ENCODE measurements at places on chromosomes 3 and 15.

GRCh38 chr15:98853617-98854420 lies 153.8 kb downstream of the PGPEP1L start:
- DNase-seq: no peak

DNA sequence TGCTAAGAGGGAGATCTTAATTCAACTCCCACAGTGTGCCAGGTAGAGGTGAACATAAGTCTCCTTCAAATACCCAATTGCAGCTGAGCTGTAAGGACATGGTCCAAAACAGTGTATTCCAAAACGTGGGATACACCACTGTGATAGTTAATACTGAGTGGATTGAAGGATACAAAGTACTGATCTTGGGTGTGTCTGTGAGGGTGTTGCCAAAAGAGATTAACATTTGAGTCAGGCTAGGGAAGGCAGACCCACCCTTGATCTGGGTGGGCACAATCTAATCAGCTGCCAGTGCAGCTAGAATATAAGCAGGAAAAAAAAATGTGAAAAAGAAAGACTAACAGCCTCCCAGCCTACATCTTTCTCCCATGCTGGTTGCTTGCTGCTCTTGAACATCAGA lies 45.1 kb upstream of the PHLDB2 start:
- DNase-seq: no peak

DNA sequence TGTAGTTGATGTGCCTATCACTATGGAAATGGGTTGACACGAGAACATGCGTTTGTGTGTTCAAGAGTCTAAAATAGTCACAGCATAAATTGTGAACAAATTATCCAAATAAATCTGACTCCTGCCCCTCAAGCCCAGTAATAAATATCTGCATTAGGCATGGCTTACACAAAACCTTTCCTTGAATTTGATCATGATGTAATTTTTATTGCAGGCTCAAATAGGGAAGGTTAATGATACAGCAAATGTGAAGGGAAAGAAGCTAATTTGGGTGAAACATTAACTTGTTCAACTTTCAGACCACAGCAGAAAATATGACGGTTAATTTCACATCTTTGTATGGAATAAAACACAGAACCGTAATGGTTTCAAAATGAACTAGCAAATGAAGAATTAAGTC lies 74.6 kb downstream of the WNT5A start:
- no peak for DNase-seq

- no peak for DNase-seq
Measured at GRCh38 chr3:106485217-106485616, 616.4 kb upstream of the CBLB start.

DNA sequence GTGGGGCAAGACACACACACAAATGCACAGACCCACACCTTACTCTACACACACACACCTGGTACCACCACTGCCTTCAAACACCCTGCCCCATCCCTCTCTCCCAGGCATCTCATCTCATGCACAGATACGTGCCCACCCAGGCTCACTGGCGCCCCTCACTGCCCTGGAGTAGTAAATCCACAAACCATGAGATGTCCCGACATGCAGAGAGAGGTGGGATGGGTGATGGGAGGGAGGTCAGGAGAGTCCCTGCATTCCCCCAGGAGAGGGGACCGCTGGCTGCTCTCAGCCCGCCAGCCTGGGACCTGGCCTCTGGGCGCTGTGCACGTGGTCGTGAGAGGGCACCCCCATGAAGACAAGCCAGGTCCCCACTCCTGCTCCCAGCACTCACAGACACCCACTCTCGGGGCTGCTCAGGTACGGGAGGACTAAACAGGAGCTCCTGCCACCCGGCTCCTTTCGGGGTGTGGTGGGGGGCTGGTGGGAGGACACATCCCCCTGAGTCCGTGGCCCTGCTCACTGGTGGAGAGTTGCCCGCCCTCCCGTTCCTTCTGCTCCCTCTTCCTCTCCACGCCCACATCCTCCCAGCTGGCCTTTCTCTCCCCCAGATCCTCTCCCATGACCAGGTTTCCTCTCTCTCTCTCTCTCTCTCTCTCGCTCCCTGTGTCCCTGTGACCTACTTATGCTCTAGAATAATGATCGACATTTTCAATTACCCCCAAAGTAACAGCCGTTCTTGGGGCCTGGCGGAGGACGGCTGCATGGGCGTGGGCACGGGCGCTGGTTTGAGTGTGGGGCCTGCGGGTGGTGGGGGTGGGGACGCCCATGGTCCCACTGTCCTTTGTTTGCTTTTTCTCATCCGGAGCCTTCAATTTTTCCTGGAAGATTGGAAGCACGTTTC lies 18.9 kb upstream of the CSPG4 start:
- DNase-seq: no peak

DNA sequence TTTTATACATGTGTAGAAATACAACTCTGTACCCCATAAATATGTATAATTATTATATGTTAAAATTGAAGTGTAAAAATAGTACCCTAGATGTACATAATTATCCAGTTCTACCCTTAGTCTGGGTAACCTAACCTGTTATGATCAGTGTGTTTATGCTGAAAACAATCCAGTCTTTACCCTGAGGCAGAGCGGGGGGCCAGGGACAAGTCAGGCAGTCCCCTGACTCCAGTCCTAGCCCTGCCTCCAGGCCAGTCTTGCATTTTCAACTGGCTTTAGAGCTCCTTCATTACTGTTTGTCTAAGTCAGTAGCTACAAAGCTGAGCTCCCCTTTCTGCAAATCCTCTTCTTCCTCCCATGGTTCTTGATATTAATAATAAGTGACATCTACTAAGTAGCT lies 3.1 kb downstream of the MESD start:
- no peak for DNase-seq

- no peak for DNase-seq
Measured at GRCh38 chr3:59249698-59250361, 200.0 kb upstream of the CFAP20DC start.

DNA sequence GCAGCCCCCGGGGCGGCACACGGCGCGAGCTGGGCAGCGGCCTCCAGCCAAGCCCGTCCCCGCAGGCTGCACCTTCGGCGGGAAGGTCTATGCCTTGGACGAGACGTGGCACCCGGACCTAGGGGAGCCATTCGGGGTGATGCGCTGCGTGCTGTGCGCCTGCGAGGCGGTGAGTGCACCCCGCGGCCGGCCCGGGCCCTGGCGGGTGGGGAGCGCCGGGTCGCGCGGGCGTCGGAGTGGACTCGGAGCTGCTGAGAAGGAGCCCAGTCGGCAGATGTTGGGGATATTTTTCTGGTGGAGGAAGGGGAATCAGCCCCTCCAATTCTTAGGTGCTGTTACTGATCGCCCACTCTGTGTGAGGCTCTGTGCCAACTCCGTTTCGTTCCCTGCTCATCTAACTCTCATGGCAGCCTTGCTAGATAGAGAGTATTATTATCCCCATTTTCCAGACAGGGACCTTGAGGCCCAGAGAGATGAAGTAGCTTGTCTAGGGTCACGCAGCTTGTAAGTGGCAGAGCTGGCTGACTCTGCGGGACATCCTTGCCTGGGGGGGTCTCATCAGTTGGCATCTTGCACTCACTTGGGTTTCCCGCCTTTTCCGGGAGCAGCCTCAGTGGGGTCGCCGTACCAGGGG lies 890 bp downstream of the CHRD start:
- no peak for DNase-seq

DNA sequence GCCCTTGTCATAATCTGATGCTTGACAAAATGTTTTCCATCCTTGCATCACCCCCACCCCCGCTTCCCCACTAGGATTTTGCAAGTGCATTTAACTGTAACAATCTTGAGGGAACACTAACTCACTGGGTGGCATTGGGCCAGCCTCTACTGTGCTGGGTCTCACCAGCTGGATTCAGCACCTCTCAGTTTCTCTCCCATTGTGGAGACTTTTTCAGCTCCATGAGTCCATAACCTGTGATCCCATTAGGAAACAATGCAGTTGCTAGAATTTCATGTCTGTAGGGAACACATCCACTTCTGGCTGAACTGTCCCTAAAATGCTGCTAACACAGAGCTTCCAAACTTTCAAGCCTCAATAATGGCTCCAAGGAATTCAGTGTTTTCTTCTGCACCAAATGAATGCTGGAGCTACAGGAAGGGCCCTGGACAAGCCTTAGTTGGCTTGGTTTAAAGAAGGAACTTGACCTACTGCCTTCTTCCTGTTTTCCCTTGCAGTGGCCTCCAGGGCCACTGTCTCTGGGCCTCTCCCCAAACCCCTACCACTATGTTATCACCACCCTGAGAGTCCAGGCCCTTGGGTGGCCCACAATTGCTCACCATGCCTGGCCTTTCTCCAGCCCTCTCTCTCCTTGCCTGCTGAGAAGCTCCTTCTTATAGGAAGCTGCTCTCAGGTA lies 15.6 kb downstream of the CYP19A1 start:
- DNase-seq: no peak

DNA sequence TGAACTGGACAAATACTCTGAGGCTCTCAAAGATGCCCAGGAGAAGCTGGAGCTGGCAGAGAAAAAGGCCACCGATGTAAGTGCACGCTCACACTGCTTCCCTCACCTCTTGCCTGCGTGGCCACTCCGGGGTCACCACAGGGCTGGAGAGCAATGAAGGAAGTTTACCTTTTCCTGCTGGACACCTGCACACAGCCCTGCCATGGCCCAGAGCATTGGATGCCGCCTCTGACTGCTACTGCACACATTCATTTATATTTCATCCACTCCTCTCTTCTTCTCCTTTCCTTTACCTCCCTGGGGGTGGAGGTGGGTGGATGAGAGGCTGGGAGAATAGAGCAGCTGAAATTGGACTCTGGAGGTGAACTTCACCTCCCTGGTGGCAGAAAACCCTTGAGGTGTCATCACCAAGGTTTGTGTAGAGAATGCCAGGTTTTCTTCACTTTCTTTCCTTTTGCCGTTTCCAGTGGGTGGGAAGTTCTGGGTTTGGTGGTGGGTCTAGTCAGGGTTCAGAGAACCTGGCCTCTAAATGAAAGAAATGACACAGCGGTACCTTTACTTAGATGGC lies 1.6 kb downstream of the TPM1 start:
- no peak for DNase-seq

GRCh38 chr3:45553469-45553974 lies 41.0 kb upstream of the LIMD1 start:
- DNase-seq: no peak

GRCh38 chr15:83308671-83309070 lies 24.2 kb upstream of the BNC1 start:
- no peak for DNase-seq

- DNase-seq: no peak
Measured at GRCh38 chr15:64635499-64636495, 139.6 kb downstream of the RBPMS2 start.

DNA sequence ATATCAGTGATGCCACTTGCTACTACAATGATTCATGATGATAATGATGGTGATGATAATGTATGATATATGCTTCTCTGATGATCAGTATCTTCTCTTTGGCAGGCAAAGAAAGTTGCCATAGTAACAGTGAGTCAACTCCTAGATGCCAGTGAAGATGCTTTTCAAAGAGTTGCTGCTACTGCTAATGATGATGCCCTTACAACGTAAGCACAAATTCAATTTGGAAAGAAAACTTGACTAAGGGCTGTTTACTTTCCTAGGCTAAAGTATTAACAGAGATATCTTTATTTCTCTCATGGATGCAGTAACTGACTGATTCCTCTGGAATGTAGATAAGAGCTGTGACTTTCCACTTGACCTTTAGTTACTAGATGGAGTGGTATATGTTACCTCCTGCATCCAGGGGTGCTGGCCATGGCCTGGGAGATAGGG lies 27.8 kb downstream of the ADGRG7 start:
- DNase-seq: no peak

DNA sequence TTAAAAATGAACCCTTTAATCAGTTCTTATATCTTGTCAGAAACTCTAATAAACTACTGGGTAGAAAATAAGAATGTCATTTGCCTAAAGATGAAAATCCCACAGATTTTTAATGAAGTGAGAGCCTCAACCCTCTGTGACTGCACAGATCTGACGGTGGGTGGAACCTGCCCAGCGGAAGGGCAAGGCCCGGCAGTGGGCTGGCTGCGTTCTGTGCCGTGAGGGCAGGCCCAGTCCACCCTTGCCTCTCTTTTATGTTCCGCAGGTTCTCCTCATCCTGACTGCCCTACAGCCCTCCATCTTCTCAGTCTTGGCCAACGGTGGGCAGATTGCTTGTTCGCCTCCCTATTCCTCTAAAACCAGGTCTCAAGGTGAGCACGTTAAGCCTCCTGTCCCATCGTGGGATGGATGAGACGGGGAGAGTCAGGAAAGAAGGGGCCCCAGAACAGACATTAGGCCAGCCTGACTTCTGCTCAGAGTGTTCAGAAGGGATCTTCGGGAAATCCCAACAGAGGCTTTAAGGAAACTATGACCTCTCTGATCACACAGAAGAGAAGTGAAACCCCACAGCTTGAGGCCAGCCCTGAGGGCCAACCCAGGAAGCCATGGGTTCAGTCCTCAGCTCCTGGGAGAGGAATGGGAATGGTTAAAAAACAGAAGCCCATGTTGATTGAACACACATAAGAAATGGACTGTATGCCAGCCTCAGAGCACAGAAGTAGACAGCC lies 16.0 kb downstream of the SLC51A start:
- no peak for DNase-seq

- DNase-seq: no peak
Measured at GRCh38 chr3:8470801-8471200, 30.8 kb upstream of the LMCD1 start.

- no peak for DNase-seq
Measured at GRCh38 chr3:65751123-65751700, 287.5 kb downstream of the MAGI1 start.

DNA sequence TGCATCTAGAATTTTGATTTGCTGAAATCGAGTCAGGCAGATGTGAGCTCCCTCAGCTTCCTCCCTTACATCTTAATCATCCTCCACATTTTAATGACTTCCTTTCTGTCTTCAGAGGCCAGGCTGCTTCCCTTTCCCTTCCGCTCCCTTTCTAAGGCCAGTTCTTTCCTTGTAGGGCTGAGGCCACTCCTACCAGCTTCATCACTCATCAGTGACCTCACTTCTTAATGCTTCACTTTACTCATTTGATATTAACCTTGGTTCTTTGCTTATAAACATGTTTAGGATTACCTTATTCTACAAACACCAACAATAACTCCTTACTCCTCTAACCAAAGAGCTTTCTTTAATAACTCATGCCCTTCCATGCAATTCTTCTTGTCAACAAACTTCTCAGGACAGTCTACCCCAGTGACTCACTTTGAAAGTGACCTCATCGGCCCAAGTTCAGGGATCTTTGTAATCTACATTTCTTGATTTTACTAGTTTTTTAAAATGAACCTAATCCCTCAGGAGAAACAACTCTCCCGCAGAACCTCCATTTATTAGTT lies 23.9 kb downstream of the ILDR1 start:
- no peak for DNase-seq

DNA sequence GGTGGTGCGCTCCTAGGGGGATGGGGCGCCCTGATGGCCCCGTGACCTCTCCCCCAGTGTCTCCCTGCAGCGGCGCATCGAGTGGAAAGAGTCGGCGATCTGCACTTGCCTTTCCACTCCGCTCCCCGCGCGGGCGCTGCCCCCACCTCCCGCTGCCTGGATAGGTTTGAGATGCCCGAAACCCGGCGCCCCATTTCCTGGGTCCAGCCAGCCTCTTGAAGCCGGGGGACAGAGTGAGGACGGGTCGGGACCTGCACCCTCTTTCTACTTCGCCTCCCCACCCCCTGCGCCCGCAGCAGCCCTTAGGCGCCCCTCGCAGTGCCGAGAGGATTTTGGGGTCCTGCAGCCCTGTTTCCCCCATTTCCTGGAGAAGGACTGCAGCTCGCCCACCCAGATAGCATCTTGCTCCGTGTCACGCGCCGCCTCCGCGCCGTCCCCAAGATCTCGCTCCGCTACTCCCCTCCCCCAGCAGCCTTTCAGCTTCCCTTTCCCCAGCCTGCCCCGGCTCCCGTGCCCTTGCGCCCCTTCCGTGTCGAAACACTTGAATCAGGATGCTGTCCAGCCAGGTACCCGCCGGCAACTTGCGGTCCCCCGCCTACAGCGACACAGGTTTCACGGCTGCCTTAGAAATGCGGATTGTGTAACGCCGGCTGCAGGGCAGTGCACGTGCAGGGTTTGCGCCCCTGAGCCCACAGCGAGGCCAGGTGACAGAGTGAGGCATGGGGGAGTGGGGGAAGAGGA lies 519 bp downstream of the ABHD6 start:
- peak; percentile 43 for DNase-seq
